ENCODE measurements at places on chromosomes 2 and 18.

GRCh38 chr18:54531402-54532065 lies 59.5 kb upstream of the DYNAP start:
- DNase-seq: no peak

GRCh38 chr2:190301032-190301431 lies 18.6 kb downstream of the HIBCH start:
- no peak for DNase-seq

- no peak for DNase-seq
Observed at GRCh38 chr2:240642806-240643092, 17.5 kb downstream of the GPR35 start.

DNA sequence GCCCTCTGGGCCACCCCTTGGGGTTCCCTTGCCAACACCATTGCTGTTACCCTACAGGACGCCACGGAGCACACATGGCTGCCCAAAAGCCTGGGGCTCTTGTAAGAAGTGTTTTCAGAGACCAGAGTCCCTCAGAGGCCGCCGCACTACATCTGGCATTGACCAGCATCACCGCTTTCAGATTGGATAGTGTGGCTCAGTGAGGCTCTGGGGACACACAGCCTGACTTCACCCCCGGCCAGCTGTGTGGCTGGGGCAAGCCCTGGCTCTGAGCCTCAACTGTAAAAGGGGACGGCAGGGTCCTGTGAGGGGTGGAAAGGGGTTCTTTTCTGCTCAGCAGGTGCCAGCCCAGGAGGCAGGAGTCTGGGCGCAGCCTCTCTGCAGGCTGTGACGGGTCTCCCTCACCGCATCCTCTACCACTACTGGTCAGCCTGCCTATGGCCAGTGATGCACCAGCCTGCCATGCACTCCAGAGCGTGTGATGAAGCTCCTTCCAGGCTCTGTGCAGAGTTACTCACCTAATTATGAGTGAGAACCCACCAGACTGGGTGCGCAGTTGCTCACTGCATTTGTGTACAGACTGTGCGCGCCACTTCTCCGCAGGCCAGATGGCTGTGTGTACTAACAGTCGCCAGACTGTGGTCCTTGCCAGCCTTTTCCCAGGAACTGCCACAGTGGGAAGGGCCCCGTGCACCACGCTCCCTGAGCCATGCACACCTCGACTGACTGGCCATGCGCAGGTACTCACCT lies 10.7 kb upstream of the OTOF start:
- no peak for DNase-seq

DNA sequence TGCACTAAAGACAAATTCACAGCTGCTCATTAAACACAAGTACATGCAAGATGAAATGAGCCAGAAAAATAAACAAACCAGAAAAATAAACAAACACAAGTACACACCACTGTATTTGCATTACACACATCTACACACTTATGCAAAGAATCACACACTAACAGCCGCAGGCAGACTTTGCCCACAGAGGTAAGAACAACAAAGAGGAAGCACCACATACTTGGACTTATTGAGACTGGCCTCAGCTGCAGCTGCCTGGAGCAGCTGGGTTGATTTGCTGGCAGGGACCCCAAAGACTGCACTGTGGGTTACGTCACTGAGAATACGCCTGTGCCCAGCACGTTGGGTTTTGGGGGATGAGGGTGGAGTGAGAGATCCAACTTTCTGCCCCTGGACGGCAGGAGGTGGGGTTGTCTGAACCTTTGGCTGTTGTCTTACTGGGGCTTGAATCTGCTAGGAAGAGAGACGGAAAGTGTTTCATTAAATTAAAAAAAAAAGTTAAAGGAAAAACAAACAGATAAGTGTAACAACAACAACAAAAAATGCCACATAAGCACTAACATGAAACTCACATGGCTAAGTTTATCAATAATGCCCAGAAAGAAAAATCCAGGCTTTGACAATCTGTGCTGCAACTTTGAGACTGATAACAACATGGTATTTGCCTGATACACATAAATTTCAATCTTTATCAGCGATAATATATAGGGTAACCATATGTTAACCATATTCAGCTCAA lies 71.9 kb upstream of the NFU1 start:
- DNase-seq: no peak

GRCh38 chr2:118351796-118352195 lies 263.5 kb downstream of the INSIG2 start:
- DNase-seq: no peak

DNA sequence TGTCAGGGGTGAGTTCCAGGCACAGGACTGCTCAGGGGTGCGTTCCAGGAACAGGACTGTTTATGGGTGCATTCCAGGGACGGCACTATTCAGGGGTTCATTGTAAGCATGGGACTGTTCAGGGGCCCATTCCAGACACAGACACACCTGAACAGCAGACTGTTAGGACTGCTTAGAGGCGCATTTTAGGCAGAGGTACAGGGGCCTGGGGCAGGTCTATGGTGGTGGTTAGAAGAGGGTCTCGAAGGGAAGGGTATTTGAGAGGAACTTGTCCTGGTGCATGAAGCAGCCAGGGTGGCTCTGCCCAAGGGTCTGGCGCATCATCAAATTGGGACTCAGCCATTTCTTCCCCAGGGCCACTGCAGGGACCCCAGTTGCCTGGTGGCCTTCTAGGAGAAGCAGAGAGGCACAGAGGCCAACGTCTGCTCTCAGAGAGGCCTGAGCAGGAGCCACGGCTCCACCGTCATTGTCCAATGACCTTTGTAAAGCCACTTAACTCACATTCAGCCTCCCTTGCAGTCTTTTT lies 14.8 kb upstream of the MLPH start:
- no peak for DNase-seq

- DNase-seq: no peak
Observed at GRCh38 chr18:27665264-27665799, 480.2 kb upstream of the CHST9 start.

GRCh38 chr2:65790676-65790935 lies 358.2 kb upstream of the SPRED2 start:
- DNase-seq: no peak

DNA sequence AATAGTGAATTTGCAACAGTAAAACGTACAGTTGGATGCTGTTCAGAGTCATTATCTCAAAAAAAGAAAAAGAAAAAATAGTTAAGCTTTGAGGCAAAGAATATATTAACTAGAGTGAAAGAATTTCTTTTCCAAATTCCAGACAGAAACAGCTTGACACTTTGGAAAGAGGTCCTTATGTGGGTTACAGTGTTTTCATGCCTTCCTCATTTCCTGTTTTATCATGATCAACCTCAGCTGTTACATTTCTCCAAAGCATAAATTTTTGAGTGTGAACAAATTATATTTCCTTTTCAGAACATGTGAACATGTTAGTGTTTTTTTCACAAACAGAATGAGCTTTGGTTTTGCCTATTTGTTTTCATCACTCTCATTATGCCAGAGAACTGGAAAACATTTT lies 13.6 kb downstream of the FRZB start:
- no peak for DNase-seq

DNA sequence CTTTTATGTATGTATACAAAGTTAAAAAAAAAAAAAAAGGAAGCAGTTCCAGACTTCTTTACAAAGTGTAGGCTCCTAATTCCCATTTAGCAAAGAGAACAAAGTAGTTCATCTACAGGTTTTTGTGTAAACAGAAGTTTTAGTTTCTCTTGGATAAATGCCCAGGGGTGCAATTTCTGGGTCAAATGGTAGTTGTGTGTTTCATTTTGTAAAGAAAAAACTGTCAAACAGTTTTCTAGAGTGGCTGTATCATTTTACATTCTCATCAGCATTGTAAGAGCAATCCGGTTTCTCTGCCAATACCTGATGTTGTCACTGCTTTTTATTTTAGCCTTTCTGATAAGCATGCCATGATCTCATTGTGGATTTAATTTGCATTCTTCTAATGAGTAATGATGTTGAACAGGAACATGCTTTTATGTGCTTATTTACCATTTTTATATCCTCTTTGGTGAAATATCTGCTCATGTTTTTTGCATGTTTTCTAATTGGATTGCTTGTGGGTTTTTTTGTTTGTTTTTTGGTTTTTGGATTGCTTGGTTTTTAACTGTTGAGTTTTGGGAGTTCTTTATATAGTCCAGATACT lies 16.6 kb upstream of the PSME4 start:
- DNase-seq: no peak

- no peak for DNase-seq
Observed at GRCh38 chr18:13112982-13113381, 105.6 kb upstream of the LDLRAD4 start.

DNA sequence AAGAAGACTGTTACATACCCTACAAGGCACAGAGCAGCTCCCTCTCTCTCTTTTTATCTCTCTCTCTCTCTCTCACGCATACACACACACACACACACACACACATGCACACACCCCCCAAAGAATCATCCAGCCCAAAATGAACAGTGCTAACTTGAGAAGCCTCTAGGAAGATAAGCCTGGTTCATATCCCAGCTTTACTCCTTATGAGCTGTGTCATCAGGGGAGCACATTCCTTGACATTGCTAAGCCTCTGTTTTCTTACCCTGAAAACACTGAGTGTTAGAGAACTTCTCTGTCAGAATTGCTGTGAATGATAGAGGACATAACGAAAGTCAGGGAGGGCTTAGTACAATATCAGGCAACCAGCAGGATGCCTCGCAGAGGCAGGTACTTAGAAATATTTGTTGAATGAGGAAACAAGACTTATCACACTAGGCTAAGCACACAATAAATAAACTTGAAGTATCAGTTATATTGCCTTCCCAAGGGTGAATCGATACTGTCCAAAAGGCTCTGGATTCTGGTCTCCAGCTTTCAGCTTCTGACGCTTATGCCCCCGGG lies 725.6 kb upstream of the ID2 start:
- no peak for DNase-seq

Measured in stimulated activated naive CD8-positive, alpha-beta T cell treated with anti-CD3 and anti-CD28 coated beads, Interleukin-15, amount 100 ng/mL, for 72 hours (primary cell).